ENCODE measurements at places on chromosomes 16 and 17.

DNA sequence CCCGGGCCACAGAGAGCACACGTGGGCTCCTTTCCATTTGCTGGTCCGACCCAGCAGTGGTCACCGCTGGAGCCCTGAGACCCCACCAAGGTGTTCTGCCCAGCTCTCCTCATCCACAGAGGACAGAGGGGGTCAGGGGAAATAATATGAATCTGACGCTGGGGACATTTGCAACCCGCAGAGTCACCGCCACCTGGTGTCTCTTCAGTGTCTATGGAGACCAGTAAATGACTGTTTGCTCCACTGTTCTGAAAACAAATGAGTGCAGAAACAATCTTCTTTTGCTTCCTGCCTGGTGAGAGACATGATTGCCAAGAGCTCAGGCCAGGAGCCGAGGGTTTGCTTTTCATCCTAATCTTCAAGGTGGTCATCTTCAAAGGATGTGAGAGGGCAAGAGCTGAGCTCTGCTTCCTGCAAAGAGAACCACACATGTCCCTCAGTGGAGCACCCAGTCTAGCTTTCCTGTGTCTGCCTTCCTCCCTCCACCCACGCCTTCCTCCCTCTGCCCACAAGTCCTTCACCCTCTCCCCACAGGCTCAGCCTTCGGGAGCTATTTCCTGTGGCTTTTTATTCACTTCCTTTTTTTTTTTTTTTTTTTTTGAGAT, 14.7 kb upstream of the KLHDC4 start:
- DNase-seq, result no peak

DNA sequence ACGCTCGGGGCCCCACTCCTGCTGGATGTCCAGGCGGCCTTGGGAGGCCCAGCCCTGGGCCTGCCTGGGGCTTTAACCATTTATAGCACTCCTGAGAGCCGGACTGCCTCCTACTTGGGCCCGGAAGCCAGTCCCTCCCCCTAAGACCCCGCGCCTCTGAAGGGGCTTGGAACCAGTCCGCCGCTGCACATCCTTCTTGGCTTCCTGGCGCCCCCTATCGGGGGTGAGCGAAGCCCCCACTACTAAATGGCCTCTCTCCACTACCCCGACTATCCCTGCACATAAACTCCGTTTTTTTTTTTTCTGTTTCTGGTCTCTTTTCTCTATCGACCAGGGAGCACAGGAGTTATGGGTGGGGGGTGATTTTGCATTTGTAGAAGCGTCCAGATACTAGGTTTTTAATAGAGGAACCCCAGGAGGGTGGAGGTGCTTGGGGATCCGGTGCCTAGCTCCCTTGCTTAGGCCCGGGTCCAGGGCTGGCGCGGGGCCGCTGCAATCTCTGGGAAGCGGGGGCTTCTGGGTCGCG, 633 bp upstream of the NOL3 start:
- DNase-seq, result peak; percentile 38

DNA sequence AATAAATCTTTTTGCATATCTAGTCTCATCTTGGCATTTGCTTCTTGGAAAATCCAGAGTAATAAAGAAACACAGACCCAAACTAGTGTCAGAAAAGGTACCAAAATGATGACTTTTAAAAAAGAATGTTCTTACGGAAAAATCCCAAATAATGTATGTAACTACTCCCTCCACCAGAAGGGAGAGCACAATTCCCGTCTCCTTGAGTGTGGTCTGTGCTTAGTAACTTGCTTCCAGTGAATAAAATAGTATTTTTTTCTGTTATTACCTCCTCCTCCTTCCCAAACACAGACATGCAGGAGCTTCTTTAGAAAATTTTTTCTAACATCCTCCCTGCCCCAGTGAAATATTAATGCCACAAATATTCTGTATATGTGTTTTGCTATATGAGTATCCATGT, 358.1 kb downstream of the ZFHX3 start:
- DNase-seq, result no peak

- DNase-seq, result no peak
Observed at GRCh38 chr17:78805301-78805700, 23.2 kb upstream of the CYTH1 start.

GRCh38 chr17:69179227-69179952, 37.7 kb upstream of the ABCA6 start:
- DNase-seq, result no peak

DNA sequence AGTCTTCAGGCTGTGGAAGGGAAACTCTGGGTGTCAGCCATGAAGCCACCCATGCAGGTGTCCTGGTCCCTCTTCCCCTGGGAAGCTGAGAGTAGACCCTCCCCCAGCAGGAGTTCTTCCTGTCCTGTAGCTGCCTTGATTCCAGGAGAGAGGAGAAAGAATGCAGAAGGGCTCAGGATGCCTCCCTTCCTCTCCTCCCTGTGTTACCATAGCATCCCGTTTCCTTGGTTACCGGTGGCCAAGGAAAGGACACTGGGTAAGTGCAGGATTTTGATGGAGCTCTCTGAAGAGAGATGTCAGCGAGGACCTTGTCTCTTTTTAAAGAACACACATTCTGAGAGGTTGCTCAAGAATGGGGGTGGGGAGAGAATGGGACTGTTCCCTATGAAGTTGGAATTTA, 304.1 kb upstream of the N4BP1 start:
- no peak for DNase-seq

DNA sequence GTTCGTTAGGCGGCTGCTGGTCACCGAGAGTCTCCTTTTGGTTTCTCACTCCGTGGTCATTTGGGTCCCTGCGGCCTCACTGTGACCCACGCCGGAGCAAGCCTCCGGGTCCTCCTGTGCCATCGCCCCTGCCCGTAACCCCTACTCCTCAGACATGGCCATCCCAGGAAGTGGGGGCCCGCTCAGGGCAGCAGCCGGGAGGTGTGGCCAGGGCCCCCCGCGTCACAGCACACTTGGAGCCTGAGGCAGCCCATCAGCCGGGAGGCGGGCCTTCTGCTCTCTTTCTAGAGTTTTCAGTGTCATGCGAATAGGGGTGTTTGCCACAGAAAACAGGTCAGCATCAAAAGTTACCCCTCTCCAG, 7.9 kb upstream of the WFIKKN1 start:
- DNase-seq, result no peak

GRCh38 chr17:4772235-4772613, 538 bp downstream of the TM4SF5 start:
- DNase-seq, result no peak

- DNase-seq, result no peak
Observed at GRCh38 chr16:82630688-82631087, 3.9 kb downstream of the CDH13 start.

DNA sequence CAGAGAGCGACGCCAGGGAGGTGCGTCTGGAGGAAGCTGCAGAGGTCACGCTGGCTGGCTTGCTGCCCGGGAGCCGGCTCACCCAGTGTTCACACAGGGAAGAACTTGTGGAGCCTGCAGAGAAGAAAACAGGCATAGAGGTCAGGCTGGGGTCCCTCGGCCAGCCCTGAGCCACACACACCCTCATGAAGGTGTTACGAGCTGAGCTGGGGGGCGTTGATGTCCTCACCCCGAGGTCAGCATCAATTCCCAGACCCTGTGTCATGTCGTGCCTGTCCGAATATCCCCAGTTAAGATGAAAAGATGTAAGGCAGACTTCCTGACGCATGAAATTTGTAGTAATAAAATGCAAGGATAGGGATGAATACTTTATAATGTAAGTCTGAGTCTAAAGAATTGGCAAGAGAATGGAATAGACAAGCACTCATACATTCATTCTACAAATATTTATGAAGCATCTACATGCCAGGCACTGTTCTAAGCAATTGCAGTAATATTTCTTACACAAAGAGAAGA, 77.1 kb downstream of the USP31 start:
- DNase-seq, result no peak

DNA sequence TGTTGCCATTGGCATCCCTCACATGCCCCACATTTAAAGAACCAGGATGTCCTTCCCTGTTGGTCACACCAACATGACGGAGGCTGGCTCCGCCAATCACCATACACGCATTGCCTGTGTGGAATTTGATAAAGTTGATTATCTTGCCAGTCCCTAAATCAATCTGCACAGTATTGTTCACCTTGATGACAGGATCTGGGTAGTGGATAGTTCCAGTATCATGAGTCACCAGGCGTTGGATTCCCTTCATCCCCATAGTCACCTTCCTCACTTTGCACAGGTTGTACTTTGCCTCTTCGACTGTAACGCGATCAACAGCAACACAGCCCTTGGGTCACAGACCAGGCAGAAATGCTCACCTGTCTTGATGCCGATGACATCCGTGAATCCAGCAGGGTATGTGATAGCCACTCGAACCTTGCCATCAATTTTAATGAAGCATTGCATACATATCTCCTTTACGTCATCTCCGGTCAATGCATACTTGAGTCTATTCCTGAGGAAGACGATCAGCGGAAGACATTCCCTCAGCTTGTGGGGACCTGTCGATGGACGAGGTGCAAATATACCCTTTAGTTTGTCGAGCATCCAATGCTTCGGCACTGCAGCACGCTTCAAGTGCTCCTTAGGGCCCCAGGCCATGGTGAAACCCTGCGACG, 14.2 kb downstream of the CTRB2 start:
- DNase-seq, result no peak

- no peak for DNase-seq
Observed at GRCh38 chr17:83081684-83082201, 2.3 kb downstream of the METRNL start.

DNA sequence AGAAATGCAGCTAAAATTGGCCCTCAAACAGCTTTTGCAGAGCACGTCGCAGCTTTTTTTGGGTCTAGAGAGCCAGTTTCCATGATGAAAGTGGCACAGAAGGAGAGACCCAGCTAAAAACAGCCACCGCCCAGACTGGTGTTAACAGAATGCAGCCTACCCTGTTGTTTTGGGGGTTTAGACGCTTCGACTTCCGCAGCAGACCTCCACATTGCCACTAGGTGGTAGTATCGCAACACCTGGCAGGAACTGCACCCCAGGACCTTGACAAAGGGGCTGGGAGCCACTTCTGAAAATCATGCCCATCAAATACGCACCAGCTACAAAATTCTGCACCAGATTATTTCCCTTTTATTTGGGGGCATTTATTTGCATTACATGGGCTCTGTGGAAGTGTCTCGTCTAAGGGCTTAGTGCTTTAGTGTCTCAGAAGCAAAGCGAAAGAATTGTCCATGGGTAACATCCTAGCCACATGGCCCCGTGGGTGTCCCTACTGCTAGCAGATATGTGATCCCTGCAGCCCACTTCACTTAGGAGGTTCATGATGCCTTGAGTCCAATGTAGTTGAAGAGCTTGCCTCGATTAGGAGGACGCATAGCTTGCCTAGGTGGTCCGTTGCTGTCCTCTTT, 167.1 kb downstream of the HAPSTR1 start:
- DNase-seq, result peak; percentile 18

DNA sequence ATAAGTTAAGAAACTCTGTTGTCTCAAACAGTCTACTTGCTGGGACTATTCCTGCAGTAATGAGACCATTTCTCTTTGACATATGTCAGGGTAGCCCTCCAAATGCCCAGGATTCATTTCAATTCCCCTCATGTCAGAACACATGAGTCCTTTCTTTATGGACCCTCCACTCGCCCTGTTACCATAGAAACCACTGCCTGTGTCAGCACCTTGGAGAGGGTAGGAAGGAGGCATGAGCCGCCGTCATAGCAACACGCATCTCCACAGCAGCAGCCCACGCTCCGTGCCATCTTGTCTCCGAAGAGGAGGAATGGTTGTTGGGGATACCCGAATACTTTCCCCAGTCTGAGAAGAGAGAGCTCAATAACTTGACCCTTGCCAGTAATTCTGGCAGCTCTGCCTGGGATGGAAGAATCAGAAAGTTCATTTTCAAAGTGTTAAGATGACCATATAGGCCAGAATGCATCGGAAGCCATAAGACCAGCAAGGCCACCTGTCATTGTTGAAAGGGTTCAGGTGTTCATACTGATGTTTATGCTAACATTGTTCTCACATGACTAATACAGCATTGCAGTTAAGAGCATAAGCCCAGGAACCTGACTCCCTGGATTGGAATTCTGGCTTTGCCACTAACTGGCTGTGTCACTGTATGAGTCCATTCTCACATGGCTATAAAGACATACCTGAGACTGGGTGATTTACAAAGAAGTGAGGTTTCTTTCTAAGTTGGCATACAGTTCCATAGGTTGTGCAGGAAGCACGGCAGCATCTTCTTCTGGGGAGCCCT, 141.3 kb downstream of the ABCC12 start:
- DNase-seq, result no peak

GRCh38 chr16:9479008-9479407, 387.6 kb downstream of the HAPSTR1 start:
- DNase-seq, result no peak

DNA sequence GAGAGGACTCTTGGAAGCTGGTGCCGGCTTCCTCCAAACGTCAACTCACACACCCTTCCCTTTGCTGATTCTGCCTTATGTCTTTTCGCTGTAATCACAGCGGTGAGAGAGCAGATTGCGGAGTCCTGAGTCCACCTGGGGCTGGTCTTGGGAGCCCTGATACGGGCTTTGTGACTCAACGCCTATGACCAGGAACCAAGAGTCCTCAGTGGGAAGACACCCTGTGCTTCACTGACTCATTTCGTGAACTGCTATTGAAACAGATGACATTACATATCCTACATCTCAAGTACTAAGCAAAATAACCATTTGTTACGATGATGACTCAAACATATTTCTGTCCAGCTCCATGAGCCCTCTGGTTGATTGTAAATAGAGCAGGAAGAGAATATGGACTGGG, 90.7 kb upstream of the CREBBP start:
- no peak for DNase-seq

GRCh38 chr16:82345318-82345717, 175.3 kb upstream of the MPHOSPH6 start:
- no peak for DNase-seq
